ENCODE measurements at places on chromosomes 13 and 19. TPM values are rescaled to one million over a fixed set of nuclear protein-coding genes. Genes with fewer than 3 reads are reported as not detected.

The PRSS57 gene
- not detected for total RNA-seq

GRCh38 chr13:104967376-104967775 is 1568.1 kb downstream of the EFNB2 start:
- DNase-seq, result no peak

The POU4F1 gene
- total RNA-seq, result under 0.01 TPM

DNA sequence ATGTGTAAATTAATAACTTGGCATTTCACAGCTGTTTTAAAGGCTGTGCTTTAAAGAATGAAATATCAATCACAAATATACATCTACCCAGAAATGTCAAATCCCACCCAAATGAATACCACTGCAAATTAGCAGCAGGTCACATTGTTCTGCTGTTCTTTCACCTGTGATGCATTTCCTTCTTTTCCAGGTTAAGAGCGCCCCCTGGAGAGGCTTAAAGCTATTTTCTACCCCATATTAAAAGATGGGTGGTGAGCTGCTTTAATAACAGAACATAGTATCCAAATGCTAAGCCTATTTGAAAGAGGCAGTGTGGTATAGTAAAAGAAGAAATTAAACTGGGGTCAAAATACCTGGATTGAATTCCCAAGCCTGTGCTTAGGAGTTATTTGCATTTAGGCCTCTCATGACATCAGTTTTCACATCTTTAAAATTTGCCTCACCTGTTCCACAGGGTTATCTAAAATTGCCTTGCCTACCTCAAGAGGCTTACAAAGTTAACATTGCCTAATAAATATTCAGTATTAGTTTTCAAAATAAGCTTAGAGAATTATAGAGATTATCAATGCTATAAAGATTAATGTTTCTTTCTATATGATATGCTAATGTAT is 396.9 kb upstream of the SLITRK5 start:
- no peak for DNase-seq

GRCh38 chr13:90428522-90429210 is 918.8 kb upstream of the MIR17HG start:
- no peak for DNase-seq

GRCh38 chr13:109131698-109132257 is 502.4 kb downstream of the MYO16 start:
- no peak for DNase-seq

The FFAR2 gene
- total RNA-seq, result 0.16 TPM

- DNase-seq, result no peak
Measured at GRCh38 chr13:36680913-36681312, 7.1 kb downstream of the SERTM1 start.

The MCEMP1 gene
- total RNA-seq, result 0.78 TPM

The KIR2DL3 gene
- not detected for total RNA-seq

The METTL21C gene
- not detected for total RNA-seq

DNA sequence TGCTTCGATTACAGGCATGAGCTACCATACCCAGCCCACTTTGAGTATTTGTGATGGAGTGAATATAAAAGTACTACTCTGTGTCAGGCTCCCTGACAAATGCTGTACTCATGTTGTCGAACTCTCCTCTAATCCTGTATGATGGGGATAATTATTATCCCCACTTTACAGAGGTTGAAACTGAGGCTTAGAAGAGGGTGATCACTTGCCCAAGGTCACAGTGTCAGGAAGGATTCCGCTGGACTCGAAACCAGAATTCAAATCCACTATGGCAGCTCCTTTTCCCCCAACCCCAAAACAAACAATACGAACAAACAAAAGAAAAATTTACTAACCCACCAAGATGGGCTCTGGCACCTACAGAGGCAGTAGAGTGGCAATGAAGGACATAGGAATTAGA is 1.7 kb upstream of the PPP5C start:
- DNase-seq, result no peak

- no peak for DNase-seq
Measured at GRCh38 chr13:67303661-67304333, 73.7 kb upstream of the PCDH9 start.

- no peak for DNase-seq
Measured at GRCh38 chr19:10884274-10884673, 12.9 kb downstream of the CARM1 start.

The SBK2 gene
- not detected for total RNA-seq

GRCh38 chr19:44883922-44884321 is 7.1 kb upstream of the TOMM40 start:
- DNase-seq, result no peak

DNA sequence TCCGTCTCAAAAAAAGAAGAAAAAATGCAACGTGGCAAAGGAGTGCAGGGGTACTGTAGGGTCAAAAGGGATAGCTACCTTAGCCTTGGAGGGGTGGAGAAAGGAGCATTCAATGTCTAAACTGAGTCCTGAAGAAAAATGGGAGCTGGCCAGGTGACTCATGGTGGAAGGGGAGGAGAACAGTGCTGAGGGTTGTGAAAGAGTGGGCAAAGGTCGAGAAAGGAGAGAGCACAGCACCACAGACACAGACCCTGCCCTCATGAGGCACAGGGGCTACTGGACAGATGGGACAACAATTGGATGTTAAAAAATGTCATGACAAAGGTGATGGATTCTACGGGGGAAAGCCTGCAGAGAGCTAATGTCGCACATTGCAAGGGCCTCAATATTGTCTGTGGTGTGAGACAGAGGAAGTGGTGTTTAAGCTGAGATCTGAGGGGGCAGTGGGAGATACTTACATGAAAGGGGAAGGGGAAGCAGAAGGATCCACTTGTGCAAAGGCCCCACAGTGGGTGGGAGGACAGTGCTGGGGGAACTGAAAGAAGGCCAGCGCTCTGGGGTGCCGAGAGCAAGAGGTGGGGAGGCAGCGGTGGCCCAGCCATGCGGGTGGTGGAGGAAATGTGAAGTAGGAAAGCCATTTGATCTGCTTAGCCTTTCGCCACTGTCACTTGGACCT is 42.9 kb upstream of the URAD start:
- no peak for DNase-seq

The LGALS4 gene
- total RNA-seq, result 1.4 TPM

Data from occipital lobe (tissue), 3 donors.